ENCODE measurements at places on chromosomes 4 and X.

- DNase-seq: no peak
These were observed 613.8 kb upstream of the TECRL start for GRCh38 chr4:65023081-65023480.

DNA sequence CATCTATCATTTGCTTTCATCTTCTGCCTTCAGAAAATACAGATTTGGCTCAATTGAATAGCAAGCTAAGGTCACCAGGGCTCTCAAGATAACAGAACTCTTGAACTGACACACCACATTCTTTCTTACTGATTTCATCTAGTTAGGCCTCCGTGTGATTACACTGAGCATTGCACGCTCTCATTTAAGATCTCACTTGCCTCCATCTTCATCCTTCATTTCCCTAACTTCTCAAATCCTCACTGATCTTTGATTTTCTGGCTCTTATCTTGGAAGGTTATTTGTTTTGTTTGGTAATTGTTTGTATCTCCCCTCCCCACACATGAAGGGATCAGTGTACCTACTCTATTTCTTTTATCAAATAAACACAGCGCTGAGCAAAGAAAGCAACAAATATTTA lies 47.7 kb downstream of the MANBA start:
- no peak for DNase-seq

DNA sequence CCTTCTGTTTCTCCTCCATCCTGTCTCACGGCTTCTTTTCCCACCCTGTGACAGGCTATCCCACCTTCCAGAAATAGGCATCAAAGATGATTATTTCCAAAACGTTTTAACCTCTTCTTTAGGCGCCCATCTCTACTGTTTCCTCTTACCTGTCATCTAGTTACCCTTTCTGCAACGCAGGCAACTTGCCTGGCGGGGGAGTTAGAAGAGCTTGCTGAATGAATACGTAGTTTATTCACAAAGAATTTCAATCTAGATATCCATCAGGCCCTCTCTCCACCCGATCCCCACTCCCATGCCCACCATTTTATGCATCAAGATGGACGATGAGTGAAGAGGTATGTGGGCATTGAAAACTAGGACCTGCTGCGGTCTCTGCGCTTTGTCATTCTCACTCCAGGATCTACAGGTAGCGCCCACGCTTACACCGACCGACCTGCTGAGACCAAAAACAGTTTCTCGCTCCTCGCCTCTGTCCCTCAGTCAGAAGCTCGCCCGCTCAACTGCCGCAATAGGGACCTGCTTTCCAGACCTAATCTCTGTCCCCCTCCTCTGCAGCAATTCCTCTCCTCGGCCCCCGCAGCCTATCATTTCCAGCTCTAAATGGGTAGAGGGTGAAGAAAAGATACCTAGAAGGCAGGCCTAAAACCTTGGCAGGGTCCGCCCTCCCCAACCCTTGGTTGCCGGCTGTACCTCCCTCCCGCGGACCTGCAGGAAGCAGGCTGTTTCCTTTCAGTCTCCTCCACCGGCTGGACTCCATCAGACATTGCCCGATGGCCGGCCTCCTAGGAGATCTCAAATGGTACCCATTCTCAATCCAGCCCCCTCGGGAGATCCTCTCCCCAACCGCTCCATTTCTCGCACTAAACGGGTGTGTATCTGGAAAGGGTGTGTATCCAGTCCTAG lies 624 bp downstream of the BEX5 start:
- peak; percentile 18 for DNase-seq

- peak; percentile 80 for DNase-seq
These were observed 771 bp upstream of the RBPJ start for GRCh38 chr4:26319949-26320537.

DNA sequence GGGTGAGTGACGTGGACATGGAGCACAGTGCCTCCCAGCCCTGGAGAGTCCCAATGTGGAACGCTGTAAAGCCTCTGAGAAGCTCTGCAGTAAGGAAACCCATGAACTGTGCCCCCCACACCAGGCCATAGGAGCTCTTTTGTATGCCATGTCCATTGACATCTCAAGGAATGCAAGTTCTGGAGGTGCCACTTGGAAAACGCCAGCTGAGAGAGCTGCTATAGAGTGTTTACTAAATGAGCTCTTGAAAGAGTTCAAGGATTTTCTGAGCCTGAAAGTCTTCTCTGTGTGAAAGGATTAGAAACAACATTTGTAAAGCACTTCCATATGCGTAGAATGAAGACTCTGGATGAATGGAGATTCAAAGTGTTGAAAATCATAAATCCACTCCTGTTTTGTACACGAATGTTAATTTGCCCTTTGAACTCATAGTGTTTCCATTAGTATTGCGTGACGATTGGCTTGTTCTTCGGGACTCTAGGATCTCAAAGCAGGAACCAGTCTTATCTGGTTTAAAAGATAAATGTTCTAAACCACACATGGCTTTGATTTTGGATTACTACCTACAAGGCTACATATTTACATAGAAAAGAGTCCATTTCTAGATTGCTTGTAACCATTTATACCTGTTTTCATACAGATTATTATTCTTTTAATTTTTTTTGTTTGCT lies 41.8 kb upstream of the STOX2 start:
- DNase-seq: no peak

GRCh38 chrX:12709047-12709446 lies 82.2 kb upstream of the PRPS2 start:
- no peak for DNase-seq

GRCh38 chr4:145929415-145930178 lies 9.0 kb downstream of the ZNF827 start:
- DNase-seq: no peak

DNA sequence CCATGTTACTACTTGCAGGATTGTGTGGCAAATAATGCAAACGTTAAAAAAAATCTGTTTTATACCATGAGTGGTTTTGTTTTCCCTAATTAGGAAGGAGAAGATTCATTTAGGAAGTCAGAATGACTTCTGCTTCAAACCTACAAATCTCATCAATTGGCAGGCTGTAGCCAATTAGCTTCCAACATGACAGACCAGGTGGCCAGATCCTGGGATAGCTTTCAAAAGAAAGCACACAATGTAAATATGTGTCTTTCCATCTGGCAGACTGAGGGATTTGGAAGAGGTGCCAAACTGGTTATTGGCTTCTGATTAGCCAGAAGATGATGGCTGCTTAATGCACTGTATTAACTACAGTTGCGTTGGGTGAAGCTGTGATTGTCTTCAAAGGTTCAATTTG lies 432.8 kb downstream of the ANKRD50 start:
- DNase-seq: no peak

- no peak for DNase-seq
These were observed 58.7 kb downstream of the RWDD4 start for GRCh38 chr4:183600189-183600685.

DNA sequence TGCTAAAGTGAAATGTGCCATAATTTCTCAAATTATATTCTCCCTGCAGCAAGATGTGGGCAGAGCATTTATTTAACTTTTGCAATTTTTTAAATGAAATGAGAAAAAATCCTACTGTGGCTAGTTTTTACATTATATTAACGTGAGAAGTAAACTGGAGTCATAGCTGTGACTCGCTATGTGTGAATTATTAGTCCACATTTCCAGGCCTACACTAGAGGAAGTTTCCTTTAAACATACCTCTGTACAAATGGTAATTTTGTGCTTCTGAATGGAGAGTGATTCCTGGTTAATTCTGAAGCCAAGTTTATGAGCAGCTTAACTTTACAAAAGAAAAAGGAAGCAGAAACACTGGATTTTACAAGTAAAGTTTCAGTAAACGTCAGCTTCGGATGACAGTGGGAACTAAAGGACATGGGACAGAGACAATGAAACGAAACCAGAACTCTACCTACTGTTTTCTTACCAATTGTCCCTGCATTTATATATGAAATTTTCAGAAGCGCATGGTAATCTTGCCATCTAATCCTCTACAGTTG lies 72.4 kb downstream of the FBXO8 start:
- DNase-seq: no peak

GRCh38 chr4:173490256-173490655 lies 39.8 kb downstream of the HAND2 start:
- DNase-seq: no peak

DNA sequence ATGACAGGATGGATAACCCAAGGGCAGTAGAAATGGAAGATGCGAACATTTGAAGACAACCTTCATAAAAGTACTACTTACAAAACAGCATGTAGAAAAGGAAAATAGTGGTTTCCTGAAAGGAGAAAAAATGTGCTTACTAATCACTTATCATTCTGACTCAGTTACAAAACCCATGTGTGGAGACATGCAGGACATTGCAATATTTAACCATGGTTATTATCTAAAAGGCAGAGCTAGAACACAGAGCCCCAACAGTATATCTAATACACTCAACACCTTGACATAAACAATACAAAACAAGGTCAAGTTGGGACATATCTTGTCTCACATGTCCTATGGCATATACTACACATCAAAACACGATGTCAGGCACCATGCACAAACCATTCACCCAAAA lies 55.9 kb downstream of the EIF4E start:
- DNase-seq: no peak

GRCh38 chr4:3334316-3334715 lies 41.5 kb downstream of the RGS12 start:
- DNase-seq: no peak

DNA sequence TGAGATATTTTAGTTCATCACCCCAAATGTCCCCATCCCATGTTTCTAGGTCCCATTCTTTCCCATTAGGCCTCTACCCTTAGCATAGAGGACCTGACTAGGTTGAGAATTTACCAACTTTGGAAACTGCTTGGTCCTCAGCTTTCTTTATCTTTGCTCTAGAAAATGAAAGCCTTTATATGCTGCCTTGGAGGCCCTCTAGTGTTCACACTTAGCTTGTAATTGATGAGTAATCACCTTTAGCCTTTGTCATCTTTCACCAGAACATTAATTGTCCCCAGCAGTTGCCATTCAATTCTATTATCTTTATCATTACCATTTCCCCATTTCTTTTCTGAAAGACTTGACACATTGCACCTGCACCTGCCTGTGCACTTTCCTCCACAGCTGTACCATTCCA lies 589.2 kb upstream of the NR3C2 start:
- peak; percentile 23 for DNase-seq

DNA sequence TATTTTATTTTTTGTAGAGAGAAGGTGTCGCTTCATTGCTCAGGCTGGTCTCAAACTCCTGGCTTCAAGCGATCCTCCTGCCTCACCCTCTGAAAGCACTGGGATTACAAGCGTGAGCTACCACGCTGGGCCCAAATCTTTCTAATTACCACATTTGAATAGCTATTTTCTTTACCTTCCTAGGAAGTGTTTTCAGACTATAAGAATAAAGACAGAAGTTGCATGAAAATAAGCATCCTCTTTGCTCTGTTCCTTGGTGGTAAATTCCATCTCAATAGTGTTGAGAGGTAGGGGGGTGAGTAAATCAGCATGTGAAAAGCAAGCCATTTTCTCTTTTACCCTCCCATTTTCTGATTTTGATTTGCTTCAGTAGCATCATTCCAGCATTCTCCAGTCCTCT lies 122.4 kb downstream of the LARP7 start:
- no peak for DNase-seq

- DNase-seq: peak; percentile 91
These were observed 52.3 kb upstream of the PDLIM3 start for GRCh38 chr4:185587427-185588161.

GRCh38 chr4:74830928-74831327 lies 36.6 kb upstream of the BTC start:
- DNase-seq: no peak

- DNase-seq: no peak
These were observed 15.3 kb upstream of the HPGD start for GRCh38 chr4:174537634-174538033.

GRCh38 chr4:40688446-40689095 lies 58.9 kb upstream of the RBM47 start:
- no peak for DNase-seq

GRCh38 chrX:56994375-56995270 lies 718 bp downstream of the SPIN3 start:
- DNase-seq: no peak

- DNase-seq: no peak
These were observed 190.2 kb upstream of the POF1B start for GRCh38 chrX:85569686-85570085.

GRCh38 chrX:151384807-151385206 lies 12.2 kb upstream of the VMA21 start:
- DNase-seq: no peak

GRCh38 chr4:7124689-7125442 lies 57.0 kb upstream of the GRPEL1 start:
- no peak for DNase-seq

DNA sequence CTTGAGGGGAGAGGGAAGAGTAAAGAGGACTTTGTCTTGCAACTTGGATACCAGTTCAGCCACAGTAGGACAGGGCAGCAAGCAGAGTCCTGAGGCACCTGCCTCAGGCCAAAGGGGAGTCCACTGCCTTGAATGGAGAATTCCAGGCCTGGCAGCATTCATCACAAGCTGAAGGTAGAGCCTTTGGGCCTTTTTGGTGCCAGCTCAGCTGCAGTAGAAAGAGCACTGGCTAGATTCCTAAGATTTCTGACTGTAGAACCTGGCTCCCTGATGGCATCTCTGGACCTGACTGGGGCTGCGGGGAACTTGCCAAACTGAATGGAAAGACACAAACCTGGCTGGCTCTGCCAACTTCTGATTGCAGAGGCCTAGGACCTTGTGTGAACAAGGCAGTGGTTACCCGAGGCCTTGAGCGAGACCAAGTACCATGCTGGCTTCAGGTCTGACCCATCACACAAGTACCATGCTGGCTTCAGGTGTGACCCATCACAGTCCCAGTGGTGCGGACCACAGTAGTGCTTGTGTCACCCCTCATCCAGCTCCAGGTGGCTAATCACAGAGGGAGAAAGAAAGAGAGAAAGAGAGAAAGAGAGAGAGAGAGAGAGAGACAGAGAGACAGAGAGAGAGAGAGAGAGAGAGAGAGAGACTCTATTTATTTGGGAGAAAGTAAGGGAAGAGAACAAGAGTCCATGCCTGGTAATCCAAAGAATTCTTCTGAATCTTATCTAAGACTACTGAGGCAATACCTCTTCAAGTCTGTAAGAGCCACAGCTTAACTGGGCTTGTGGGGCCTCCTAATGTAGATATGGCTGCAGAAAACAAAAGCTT lies 137.6 kb upstream of the SPIN4 start:
- DNase-seq: no peak

DNA sequence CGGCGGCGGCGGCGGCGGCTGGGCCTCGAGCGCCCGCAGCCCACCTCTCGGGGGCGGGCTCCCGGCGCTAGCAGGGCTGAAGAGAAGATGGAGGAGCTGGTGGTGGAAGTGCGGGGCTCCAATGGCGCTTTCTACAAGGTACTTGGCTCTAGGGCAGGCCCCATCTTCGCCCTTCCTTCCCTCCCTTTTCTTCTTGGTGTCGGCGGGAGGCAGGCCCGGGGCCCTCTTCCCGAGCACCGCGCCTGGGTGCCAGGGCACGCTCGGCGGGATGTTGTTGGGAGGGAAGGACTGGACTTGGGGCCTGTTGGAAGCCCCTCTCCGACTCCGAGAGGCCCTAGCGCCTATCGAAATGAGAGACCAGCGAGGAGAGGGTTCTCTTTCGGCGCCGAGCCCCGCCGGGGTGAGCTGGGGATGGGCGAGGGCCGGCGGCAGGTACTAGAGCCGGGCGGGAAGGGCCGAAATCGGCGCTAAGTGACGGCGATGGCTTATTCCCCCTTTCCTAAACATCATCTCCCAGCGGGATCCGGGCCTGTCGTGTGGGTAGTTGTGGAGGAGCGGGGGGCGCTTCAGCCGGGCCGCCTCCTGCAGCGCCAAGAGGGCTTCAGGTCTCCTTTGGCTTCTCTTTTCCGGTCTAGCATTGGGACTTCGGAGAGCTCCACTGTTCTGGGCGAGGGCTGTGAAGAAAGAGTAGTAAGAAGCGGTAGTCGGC lies 528 bp downstream of the FMR1 start:
- no peak for DNase-seq

Measured in B cell (primary cell).